ENCODE measurements at places on chromosomes 16 and 17. TPM values are rescaled to one million over a fixed set of nuclear protein-coding genes. Genes with fewer than 3 reads are reported as not detected.

DNA sequence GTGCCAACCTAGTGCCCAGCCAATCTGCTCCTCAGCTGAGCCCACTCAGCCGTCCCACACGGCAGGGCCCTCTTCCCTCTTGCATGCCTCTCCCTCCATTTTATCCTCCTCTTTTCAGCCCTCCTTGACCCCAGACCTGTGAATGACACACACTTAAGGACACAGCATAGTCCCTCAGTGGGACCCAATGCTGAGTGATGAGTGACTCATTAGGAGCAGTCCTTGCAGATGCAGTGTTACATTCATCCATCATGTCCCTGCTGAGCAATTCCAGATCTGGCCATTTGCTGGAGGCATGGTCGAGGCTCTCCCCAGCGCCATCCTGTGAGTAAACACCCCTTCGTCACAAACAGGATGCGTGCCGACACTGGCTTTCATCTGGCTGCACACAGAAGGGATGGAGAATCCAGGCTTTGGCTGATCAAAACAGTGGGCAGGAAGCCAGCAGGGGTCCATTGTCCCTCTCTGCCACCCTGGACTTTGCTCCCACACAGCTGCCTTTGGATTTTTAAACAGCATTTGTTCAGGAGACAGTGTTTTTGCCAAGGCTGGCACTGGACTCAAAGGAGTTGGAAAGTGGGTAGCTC, 122.6 kb downstream of the AXIN2 start:
- no peak for DNase-seq

DNA sequence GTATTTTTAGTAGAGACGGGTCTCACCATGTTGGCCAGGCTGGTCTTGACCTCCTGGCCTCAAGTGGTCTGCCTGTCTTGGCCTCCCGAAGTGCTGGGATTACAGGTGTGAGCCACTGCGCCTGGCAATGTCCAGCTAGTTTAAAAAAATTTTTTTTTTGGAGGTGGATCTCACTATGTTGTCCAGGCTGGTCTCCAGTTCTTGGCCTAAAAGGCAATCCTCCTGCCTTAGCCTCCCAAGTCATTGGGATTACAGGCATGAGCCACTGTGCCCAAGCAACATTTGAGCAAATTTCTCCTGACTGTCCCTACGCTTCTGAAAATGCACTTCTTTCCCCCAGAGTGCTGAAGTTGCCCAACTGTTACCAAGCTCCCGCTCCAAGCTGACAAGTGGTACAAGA, 8.0 kb downstream of the MAP3K14 start:
- DNase-seq = no peak

GRCh38 chr17:76866203-76866602, 2.0 kb upstream of the MGAT5B start:
- no peak for DNase-seq

GRCh38 chr16:47310792-47311211, 150.1 kb downstream of the ITFG1 start:
- DNase-seq = no peak

DNA sequence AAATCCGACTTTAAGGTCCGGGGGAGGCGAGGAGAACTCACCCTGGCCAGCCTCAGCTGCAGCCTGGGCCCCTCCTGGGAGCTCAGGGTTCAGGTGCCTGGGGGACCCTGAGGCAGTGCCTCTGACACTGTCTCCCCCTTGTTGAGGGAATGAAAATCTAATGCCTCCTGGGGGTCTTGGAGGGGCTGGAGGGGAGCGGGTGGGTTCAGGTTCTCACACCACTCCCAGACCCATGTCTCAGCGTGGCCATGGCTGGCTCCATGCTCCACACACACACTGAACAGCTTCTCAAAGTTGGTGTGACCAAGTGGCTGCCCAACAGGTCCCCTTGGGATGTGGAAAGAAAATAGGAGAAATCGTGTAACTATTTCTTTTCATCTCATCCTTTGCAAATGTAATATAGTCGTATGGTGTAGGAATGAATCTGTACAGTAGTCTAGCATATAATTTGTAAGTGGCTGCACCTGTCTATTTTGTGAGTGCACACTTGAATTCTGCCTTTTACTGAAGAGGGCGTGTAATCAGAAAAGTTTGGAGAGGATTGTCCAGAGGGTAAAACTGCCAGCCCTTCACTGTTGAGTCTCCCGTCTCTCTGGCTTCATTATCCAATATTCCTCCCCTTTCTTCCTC, 788 bp upstream of the PRCD start:
- no peak for DNase-seq

Gene NPW
- total RNA-seq = 3.9 TPM

Gene C16orf89
- total RNA-seq = not detected

All from endothelial cell of umbilical vein (primary cell).